Right renal cortex interstitium (tissue), 3 donors: ENCODE measurements at places on chromosomes 7 and 10.

- DNase-seq, result no peak
Observed at GRCh38 chr7:70156057-70156456, 557.8 kb downstream of the AUTS2 start.

GRCh38 chr10:75195035-75195763 lies 15.4 kb upstream of the VDAC2 start:
- DNase-seq, result no peak

GRCh38 chr10:110647136-110647430 lies 2.9 kb downstream of the RBM20 start:
- no peak for DNase-seq

GRCh38 chr10:59991117-59991516 lies 84.8 kb upstream of the CCDC6 start:
- no peak for DNase-seq

GRCh38 chr10:29189256-29189655 lies 99.6 kb upstream of the LYZL1 start:
- DNase-seq, result no peak

- DNase-seq, result no peak
Observed at GRCh38 chr10:112949143-112949823, 764 bp upstream of the TCF7L2 start.

DNA sequence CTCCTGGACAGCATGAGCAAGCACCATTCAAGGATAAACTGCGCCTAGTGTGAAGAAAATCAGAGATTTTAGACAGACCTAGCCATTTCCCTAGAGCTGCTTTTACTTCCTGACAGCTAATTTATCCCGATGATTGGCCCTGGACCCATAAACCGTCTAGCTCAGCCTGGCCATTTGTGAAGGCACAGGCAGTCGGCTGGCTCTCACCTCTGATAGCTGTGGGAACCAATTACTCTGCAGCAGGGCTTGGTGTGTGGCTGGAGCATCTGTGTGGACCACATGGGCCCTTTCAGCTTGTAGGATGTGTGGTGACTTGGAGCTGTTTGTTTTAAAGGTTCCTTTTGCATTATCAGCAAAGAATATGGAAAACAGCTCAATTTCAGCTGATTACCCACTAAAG lies 111.1 kb upstream of the NPY start:
- no peak for DNase-seq

DNA sequence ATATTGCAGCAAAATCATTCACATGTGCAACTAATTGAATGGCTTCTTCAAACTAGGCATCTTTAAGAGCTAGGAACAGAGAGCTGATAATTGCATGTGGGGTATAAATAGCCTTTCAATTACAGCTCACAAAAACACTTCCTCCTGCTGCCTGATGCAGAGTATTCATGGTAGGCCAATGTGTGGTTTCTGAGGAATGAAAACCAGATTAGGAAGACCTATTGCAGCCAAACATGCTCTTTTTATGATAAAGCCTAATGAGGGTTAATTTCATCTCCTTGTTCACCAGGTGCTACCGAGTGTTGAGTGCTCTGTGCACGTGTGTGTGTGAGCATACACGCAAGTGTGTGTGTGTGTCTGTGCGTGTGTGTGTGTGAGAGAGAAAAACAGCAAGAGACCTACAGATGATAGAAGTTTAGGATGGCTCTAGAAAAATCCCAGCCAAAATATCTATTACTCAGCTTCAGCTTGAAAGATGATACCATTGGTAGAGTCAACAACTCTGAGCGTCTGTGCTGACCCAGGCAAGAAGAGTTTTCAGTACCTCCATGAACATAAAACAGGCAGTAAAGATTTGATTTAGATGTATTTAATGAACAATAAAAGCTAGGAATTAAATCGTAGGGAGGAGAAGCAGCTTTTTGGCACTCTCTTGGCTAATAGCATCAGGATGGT lies 448.5 kb upstream of the ANKRD30A start:
- DNase-seq, result no peak
